ENCODE measurements at places on chromosomes 3 and 15. TPM values are rescaled to one million over a fixed set of nuclear protein-coding genes. Genes with fewer than 3 reads are reported as not detected.

Gene CLEC3B
- 1.6 TPM for total RNA-seq

Gene LMAN1L
- 0.42 TPM for total RNA-seq

Gene MB21D2
- 5.2 TPM for total RNA-seq

Gene EPHB3
- 0.55 TPM for total RNA-seq

Gene EFHB
- not detected for total RNA-seq

Gene GHSR
- not detected for total RNA-seq

Gene TMEM41A
- 22.2 TPM for total RNA-seq

Gene SCAMP2
- 76.8 TPM for total RNA-seq

Gene CAPN7
- 81.5 TPM for total RNA-seq

Gene WNT5A
- not detected for total RNA-seq

Gene OR5K2
- total RNA-seq, result not detected

Gene LOXL1
- total RNA-seq, result 4.8 TPM

Gene NANOGP8
- not detected for total RNA-seq

Gene C3orf49
- not detected for total RNA-seq

Gene MINAR1
- total RNA-seq, result 0.42 TPM

Gene SCAANT1
- total RNA-seq, result not detected

Gene PPP1R14D
- not detected for total RNA-seq

Gene RARB
- not detected for total RNA-seq

Gene EOGT
- total RNA-seq, result 14.0 TPM

Gene DNAJC13
- total RNA-seq, result 33.2 TPM

Gene PLSCR4
- total RNA-seq, result 0.26 TPM
